Fibroblast of villous mesenchyme (primary cell): ENCODE measurements at places on chromosomes 2 and 18.

DNA sequence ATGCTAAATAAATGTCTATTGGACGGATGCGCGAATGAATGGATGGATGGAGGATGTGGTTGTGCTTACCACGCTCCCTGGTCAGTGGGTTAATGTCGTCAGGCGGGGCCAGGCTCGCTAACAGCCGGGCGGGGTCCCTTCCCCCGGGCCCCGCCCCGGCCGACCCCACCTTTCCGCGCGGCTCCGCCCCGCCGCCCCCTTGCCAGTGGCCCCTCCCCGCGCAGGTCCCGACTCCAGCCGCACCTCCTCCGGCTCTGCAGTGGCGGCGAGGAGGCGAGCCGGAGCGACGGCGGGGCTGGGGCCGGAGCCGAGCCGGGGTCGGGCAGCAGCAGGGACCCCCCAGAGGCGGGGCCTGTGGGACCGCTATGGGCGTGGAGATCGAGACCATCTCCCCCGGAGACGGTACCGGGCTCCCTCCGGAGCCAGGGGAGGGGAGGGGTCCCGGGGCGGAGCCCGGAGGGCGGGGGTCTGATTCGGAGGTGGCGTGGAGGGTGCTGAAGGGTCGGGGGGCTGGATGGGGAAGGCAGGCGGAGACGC, at the start of gene FKBP1B:
FKBP1B (plus strand) TSS at position 257 of the 537 bp plus-strand sequence; CDS start at position 366, 109 bp downstream.
- DNase-seq = peak; percentile 46

DNA sequence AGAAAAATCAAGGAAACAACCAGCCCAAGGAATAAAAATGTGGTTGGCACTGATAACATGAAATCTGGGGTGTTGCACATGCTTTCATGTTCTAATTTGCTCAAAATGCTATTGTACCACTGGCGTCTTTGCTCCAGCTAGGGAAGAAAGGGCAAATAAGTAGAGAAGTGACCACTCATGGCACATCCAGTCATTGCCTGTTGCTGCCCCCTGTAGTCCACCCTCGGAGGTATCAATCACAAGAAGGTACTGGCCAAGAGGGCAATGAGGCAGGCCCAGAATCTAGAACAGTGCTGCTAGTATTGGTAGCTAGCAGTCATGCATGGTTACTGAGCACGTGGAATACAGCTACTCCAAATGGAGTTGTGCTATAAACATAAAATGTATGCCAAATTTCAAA, 213.4 kb downstream of the CDCA7 start:
- peak; percentile 24 for DNase-seq

DNA sequence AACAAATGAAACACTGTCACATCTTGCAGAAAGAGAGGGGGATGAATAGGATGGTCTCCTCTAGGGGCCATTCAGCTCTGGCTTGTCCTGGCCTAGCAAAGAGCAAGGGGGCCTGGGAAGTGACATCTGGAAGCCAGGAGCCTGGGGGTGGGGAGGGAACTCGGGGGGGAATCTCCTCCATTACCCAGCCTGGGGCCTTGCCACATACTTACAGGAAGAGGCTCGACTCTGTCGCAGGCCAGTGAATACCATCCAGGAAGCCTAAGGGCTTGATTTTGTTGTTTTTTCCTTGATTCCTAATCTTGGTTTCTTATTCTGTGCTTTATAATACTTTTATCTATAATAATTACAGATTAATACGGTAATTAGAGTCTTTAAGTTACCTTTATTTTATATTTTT, 797.5 kb upstream of the ID2 start:
- no peak for DNase-seq

GRCh38 chr2:208370881-208371633, 35.5 kb upstream of the PTH2R start:
- DNase-seq = no peak

DNA sequence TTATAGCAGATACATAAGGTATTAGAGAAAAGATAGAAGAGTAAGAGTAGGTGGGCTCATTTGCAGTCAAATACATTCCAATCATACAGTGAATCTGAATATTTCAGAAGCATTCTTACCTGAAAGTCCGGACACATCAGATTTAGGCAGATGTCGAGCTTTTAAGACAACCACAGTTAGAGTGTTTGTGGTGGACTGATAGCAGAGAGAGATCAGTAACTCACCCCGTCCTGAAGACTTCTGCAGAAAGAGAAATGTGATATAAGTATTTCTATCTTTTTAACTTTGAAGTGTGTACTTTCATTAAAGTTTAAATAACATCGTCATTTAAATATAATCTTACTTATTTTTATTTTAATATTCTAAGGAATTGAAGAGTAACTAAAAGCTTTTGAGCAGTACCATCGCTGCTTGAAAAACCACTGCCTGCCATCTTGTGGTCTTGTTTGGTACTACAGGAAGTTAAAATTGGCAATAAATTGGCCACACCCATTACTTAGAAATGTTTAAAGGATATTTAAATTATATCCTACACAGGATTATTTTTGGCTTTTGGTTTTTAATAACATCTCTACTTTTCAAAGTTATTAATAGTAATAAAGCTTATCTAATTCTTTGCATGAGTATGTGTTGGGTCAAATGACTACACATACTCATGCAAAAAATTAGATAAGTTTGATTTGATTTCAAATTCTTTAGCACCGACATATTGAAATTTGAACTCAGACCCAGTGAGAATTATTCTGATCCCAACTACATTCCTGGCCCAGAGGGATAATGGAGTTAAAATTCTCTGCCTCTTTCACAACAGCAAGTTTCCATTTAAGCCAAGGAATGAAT, 5.5 kb downstream of the SYT4 start:
- DNase-seq = peak; percentile 67

- DNase-seq = peak; percentile 44
These were observed 40.5 kb upstream of the NABP1 start for GRCh38 chr2:191637182-191638078.

GRCh38 chr18:70289351-70290312, 787 bp downstream of the SOCS6 start:
- no peak for DNase-seq

DNA sequence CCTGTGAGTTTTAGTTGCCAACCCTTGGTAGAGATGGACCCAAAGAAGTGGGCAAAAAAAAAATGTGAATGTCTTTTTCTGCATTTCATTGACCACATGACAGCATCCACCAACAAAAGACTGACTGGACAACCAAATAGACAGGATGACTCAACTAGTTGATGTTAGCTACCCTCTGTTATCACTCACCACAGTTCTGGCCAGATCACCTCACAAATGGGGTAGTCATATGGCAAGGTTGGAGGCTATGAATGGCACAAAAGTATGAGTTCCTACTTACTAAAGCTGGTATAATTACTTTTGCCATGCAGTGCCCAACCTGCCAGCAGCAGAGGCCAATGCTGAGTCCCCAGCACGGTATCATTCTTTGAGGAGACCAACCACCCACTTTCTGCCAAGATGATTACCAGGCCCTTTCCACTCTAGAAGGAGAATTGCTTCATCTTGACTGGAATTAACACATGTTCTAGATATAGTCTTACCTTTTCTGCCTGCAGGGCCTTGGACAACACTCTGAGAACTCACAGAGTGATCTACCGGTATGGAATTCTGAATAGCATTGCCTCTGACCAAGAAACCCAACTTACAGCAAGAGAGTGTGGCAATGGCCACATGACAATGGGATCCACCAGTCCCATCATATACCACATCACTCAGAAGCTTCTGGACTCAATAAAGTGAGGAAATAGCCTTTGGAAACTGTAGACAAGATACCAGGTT, 20.1 kb upstream of the TCF7L1 start:
- no peak for DNase-seq

- DNase-seq = peak; percentile 69
These were observed 57.1 kb downstream of the PDK1 start for GRCh38 chr2:172613040-172613439.

GRCh38 chr18:32386471-32386870, 84.2 kb downstream of the GAREM1 start:
- DNase-seq = no peak

DNA sequence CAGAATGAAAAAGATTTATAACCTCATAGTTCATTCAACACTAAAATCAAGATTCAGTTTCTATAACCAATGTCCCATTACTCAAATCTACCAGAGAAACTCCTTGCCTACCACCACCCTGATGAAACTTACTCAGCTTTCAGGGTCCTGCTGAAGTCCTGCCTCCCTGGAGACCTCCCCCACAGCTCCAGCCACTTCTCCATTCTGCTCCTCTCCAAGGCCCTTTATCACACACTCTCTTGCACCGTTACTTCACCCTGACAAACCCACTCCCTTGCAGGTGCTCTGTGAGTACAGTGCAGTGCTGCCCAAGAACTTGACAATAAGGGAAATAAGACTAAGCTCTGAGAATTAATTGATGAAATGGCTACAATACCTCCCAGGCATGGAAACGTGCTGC, 83.5 kb upstream of the CDCA7 start:
- DNase-seq = no peak

- DNase-seq = peak; percentile 87
These were observed 31.2 kb upstream of the C1GALT1C1L start for GRCh38 chr2:43707255-43708015.
